CD8-positive, alpha-beta T cell (primary cell): ENCODE measurements at places on chromosomes 3 and 15.

- no peak for DNase-seq
These were observed 167.3 kb downstream of the NECTIN3 start for GRCh38 chr3:111238885-111239284.

GRCh38 chr15:100230784-100231183, 111.0 kb downstream of the ADAMTS17 start:
- no peak for DNase-seq

DNA sequence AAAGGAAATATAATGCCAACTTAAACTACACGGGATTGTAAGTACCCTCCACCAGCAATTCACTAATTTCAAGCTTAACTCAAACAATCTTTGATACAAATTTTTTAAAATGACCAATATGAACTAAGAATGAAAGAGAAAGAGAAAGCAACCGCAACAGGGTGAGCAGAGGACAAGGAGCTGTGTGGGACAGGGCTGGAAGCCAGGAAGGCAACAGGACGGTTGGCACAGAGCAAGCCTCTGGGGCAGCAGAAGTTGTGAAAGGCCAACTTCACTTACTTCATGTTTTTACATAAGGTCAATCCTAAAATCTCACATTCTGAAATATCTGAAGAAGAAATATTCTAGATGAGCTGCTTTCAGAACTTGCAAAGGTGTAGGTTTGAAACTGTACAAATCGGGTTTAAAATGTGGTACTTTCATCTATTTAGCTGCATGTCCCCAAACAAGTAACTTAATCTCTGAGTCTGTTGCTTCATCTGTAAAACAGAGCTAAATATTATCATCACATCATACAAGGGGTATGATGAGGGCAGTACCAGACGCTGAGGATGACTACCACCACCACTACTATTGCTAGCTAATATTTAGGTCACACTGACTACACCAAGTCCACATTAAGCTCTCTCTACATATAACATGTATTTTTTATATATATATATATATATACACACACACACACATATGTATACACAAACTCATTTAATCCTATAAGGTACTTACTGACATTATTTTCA, 101.7 kb downstream of the IGSF11 start:
- DNase-seq, result no peak

- DNase-seq, result no peak
These were observed 124.2 kb downstream of the FAM174B start for GRCh38 chr15:92531406-92531805.
